ENCODE measurements at places on chromosomes 12 and 14.

GRCh38 chr12:16785524-16785923 is 179.6 kb upstream of the LMO3 start:
- ATAC-seq: no peak

- no peak for ATAC-seq
Measured at GRCh38 chr12:48927261-48927660, 2.0 kb upstream of the FKBP11 start.

- peak; percentile 31 for ATAC-seq
Measured at GRCh38 chr12:103278329-103278728, 217.4 kb downstream of the C12orf42 start.

DNA sequence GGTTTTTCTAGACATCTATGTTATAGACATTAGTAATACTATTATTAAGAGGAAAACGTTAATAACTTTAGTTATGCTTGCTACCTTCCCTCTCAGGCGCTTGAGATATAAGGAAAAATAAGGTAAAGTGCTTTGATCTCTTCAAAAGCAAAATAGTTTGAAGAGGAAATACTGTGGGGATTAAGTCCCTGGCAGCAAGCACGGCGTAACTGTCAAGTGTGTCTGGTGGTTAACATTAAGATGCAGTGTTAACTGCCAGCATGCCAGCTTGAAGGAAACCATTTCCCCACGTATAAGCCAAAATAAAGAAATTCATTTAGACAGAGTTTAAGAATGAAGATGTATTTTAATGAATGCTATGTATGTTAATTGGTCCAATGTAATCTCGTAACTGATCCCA is 31.8 kb downstream of the PELI2 start:
- ATAC-seq: no peak

DNA sequence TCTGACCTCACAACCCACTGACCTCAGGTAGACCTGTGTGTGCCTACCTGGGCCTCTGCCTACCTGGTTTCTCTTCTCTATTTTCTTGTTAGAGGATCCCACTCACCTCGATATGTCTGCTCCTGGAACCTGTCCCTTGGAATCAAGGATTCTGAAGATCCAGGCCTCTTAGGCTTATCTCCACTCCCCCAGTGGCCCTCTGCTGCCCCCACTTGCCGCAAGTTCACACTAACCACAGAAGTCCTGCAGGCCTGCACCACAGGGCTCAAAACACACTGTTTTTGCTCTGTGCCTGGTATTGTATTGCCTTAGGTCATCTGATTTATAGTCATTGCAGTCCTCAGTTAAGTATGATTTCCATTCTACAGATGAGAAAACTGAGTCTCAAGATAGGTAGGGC is 15.3 kb upstream of the NRXN3 start:
- no peak for ATAC-seq

DNA sequence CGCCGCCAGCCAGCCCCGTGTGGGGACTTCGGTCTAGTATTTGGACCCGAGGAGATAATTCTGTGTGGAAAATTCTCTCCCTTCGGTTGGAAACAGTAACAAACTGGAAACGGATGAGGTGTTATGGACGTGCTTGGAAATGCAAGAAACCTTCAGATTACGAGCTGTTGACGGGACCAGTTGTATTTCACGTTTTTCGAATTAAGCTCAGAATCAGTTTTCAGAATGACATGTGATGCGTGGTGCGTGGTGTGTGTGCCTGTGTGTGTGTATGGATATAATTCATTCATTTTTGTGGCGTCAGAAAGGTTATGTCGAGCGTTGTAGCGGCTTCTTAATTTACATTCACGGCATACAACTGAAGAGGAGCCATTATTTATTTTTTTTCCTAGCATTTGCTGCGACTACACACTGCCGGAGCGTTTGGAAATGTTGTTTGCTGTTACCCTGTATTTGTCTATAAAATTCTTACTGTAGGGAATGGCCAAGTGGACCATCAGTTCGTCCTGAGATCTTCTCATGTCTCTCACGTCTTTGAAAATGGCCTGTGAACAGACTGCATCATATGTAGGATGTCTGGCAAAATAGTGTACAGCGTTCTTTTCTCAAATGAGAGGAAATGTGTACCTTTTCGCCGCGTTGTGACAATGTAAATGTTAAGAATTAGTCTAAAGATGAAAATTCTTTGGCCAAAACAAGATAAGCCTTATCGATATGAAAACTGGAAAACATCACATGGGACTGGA is 1.3 kb downstream of the TRAF3 start:
- peak; percentile 36 for ATAC-seq

GRCh38 chr12:162467-163307 is 51.3 kb downstream of the SLC6A12 start:
- ATAC-seq: peak; percentile 34

- ATAC-seq: no peak
Measured at GRCh38 chr12:79373896-79374499, 316.8 kb downstream of the PAWR start.

DNA sequence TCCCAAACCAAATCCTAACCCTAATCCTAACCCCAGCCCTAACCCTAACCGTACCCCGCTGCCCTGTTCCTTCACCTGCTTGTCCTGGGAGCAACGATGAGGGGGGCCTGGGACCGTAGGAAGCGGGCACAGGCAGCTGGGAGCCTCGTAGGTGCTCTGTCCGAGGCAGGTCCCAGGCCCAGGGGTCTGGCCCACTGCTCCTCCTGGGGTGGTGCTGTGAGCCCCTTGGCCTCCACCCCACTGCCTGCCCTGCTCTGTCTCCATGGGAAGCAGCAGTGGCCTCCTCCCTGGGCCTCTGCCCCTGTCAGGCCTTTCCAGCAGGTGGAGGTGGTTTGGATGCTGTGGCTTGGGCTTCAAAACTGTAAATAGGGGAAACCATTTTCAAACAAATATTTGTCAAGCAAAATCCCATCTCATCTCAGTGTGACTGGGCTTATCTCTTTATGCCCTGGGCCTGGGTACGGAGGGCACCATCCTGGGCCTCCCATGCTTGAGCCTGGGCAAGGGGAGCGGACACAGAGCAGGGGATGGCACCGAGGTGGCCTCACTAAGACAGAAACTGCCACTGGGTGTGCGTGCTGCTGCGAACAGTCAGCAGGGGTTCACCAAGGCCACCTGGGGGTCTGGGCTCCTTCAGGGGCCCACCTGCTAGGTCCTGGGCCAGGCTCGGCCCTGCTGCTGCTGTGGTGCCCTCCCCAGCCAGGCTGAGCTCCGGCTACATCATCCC is 3.7 kb upstream of the BEGAIN start:
- no peak for ATAC-seq

- ATAC-seq: no peak
Measured at GRCh38 chr12:113479590-113480335, 8.1 kb upstream of the LHX5 start.

- ATAC-seq: no peak
Measured at GRCh38 chr14:99596071-99596627, 7.9 kb downstream of the CCDC85C start.
